ENCODE measurements at places on chromosomes 1 and 21.

DNA sequence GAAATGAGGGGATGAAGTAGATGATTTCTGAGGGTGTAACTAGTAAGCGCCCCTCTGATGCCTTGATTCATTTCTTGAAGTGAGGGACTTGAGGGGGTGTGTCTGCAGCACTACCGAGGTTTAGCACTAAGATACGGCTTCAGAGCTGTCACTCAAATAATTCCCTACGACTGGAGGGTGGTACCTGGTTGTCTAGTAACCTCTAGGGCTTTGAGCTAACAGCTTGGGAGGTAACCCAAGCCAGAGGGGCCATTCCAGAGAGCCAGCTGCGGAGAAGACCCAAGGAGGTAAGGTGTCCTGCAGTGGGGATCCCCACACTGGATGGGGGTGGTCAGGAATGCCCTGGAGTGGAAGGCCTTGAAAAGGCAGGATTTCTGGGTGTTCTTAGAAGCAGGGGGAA lies at the start of gene TTC24:
TSS of gene TTC24 (plus strand) at position 252 of the 400 bp plus-strand sequence. CDS start 1,642 bp downstream, outside the sequence.
- no peak within 1 kb of the TSS for H3K27ac ChIP-seq
- H3K36me3 ChIP-seq, result no peaks in the 10 kb centered on the region
- H3K27me3 ChIP-seq, result no peaks in the 10 kb centered on the region
- DNase-seq, result no peak
- H3K4me1 ChIP-seq, result peaks cover 43% of the 10 kb centered on the region

- no peaks in the 10 kb centered on the region for H3K36me3 ChIP-seq
- H3K4me1 ChIP-seq, result peaks cover 7% of the 10 kb centered on the region
- H3K4me3 ChIP-seq, result no peak overlapping the region
- no peaks in the 10 kb centered on the region for H3K27me3 ChIP-seq
- no peak for DNase-seq
Observed at GRCh38 chr1:59298710-59299346, 1.9 kb downstream of the FGGY start.

DNA sequence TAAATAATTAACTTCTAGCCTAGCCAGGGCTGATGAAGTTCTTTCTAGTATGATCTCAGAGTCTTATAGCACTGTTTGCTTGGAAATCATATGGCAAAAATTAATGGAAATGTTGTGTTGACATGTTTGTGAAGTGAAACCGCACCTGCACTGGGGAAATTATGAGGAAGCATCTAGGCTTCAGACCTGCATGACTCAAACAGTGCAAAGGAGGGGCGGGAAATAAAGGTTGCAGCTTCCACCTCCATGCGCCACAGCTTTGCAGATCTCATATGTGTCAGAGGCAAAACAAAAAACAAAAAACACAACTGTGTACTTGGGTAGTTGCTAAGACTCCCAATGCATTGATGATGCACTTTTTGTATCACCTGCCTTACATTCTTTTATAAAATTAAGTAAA lies 1080.6 kb downstream of the PLA2G4A start:
- no peaks in the 10 kb centered on the region for H3K36me3 ChIP-seq
- no peak for DNase-seq
- no peaks in the 10 kb centered on the region for H3K4me1 ChIP-seq
- no peak overlapping the region for H3K27ac ChIP-seq
- H3K27me3 ChIP-seq, result no peaks in the 10 kb centered on the region

GRCh38 chr1:8281843-8282509 lies 35.9 kb upstream of the SLC45A1 start:
- no peaks in the 10 kb centered on the region for H3K27me3 ChIP-seq
- H3K27ac ChIP-seq, result no peak overlapping the region
- H3K4me1 ChIP-seq, result peaks cover 8% of the 10 kb centered on the region
- no peaks in the 10 kb centered on the region for H3K36me3 ChIP-seq
- peak; percentile 8 for DNase-seq

- no peak overlapping the region for H3K4me3 ChIP-seq
- H3K36me3 ChIP-seq, result no peaks in the 10 kb centered on the region
- no peaks in the 10 kb centered on the region for H3K27me3 ChIP-seq
- no peak for DNase-seq
- no peaks in the 10 kb centered on the region for H3K4me1 ChIP-seq
- no peak overlapping the region for H3K27ac ChIP-seq
Observed at GRCh38 chr1:223234170-223234514, 91.1 kb upstream of the TLR5 start.

DNA sequence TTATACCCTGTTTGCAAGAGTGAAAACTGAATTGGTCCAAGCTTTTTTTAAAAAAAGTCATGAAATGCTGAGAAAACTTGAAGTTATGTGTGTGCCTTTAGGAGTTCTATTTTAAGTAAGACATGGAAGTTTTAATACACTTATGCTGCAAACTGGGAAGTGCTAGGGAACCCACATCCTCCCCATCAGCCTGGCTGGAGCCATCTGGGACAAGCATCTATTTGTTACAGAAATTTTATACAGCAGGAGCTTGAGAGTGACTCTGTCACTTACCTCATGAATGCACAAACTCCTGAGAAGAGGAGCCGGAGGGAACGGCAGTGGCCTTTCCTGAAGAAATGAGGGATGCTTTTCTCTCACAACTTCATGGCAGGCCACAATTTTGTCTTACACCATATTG lies 78.2 kb upstream of the SLC44A3 start:
- no peak for DNase-seq
- no peak overlapping the region for H3K27ac ChIP-seq
- H3K36me3 ChIP-seq, result no peaks in the 10 kb centered on the region
- no peak overlapping the region for H3K4me3 ChIP-seq

- H3K4me3 ChIP-seq, result no peak within 1 kb of the TSS
- no peak for DNase-seq
- no peaks in the 10 kb centered on the region for H3K36me3 ChIP-seq
- no peak within 1 kb of the TSS for H3K27ac ChIP-seq
- H3K4me1 ChIP-seq, result no peaks in the 10 kb centered on the region
Observed at GRCh38 chr1:169733924-169734323, at the start of gene SELE. Gene SELE, minus strand, starts transcription at chr1:169734079. Its CDS starts 467 bp downstream, at chr1:169733612.

GRCh38 chr1:222994511-222995235 lies 148.4 kb downstream of the TLR5 start:
- no peaks in the 10 kb centered on the region for H3K27me3 ChIP-seq
- no peak overlapping the region for H3K27ac ChIP-seq
- no peaks in the 10 kb centered on the region for H3K36me3 ChIP-seq
- peaks cover 22% of the 10 kb centered on the region for H3K4me1 ChIP-seq
- H3K4me3 ChIP-seq, result no peak overlapping the region
- DNase-seq, result no peak

All from common myeloid progenitor, CD34-positive (primary cell).